ENCODE measurements at places on chromosomes 11 and 22.
A peak's percentile ranks its signal among the peaks of the same experiment; 100 is the strongest.

DNA sequence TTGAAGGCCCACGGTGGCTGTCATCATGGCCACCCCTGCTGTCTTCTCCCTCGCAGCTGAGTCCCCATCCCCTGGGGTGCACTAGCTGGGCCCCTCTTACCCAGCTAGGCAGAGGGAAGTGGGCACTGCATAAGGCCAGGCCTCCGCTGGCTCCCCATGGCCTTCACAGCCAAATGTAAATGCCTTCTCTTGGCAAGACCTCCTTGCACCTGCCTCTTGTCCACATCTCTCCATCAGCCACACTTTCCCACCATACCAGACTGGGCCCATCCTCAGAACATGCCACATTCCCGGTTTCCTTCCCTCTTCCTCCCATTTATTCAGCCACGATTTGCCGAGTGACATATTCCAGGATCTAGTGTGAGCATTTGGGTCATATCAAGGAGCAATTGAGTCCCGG is 49.7 kb downstream of the NECTIN1 start:
- DNase-seq, result no peak

- peak; percentile 8 for DNase-seq
Measured at GRCh38 chr11:57791321-57792059, 29.9 kb downstream of the CTNND1 start.

DNA sequence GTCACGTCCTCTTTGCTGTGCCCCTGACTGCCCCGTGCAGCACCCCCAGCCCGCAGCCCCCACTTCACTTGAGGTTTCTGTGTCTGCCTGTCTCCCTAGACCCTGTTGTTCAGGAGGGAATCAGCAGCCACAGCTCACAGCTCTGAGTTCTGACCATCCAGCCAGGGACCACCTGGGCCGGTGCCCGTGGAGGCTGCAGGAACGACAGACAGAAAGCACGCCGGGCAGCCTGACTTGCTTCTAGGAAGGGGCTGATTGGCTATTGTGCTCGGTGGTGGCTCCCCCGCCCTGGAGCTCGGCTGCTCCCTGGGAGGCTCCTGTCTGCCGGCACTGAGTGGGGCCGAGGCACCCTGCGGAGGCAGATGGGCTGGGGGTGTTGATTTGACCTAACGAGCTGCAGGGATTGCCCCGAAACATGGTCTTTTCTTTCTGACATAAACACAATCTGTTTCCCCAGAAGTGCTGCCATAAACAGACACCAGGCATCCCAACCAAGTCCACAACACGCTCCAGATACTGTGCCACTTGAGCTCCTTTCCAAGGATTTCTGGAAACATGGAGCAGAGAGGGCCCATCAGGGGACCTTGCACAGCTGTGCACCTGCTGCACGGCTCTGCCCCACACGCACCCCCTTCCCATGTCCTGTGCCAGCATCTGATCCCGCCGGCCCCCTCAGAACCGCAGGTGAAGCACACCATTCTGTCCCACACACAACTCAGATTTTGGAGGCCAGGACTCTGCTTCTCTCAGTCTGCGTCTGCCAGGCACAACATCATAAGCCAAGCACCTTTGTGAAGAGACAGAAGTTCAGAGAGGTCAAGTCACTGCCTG is 855.9 kb downstream of the TBC1D22A start:
- no peak for DNase-seq

DNA sequence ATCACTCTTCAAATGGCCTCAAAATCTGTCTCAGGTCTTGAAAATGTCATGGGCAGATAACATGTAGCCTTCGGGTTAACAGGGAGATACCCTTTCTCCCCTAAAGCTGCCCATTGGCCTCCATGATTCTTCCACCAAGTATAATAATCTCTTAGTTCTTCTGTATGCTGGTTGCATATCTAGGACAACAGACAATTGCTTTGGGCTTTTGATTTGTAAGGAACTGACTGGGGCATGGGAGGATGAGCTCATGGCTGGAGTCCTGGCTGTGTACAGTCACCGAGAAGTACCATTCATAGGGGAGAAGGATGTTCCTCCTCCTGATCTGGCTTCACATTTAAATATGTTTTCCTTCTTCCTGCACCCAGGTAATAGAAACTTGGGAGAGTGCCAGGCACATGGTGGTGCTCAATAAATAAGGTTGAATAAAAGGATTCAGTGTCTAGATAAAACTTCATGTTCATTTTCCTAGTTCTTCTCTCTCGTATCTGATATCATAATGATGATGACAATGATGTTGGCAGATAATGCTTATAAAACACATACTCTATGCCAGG is 2.8 kb upstream of the AMPD3 start:
- no peak for DNase-seq

DNA sequence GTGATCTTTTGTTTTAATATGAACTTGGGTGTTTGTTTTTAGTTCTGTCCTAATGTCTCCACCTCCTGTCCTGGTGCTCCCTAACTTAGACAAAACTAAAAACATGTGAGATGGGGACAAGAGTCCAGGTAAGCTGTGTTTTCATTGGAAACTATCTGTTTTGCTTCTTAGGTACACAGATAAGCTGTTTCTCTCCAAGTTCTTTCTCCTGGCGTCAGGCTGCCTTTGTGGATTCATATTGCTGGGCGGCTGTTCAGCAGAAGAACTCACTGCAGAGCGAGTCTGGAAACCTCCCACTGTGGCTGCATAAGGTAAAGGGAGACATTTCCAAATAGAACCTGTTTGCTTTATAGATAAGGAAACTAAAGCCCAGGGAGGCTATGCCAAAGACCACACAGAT is 24.7 kb downstream of the PANX1 start:
- no peak for DNase-seq

GRCh38 chr11:94740083-94741021 is 27.8 kb upstream of the AMOTL1 start:
- peak; percentile 6 for DNase-seq
